Activated CD8-positive, alpha-beta T cell treated with anti-CD3 and anti-CD28 coated beads for 36 hours (primary cell): ENCODE measurements at places on chromosomes 12 and 14. TPM values are rescaled to one million over a fixed set of nuclear protein-coding genes. Genes with fewer than 3 reads are reported as not detected.

GRCh38 chr12:103737881-103738280 is 103.2 kb downstream of the NT5DC3 start:
- DNase-seq, result no peak

TMEM233 gene
- total RNA-seq, result not detected

HOXC9 gene
- total RNA-seq, result not detected

ASB2 gene
- 11.7 TPM for total RNA-seq

- no peak for DNase-seq
Measured at GRCh38 chr12:93170928-93171327, 206.8 kb upstream of the NUDT4 start.

DNA sequence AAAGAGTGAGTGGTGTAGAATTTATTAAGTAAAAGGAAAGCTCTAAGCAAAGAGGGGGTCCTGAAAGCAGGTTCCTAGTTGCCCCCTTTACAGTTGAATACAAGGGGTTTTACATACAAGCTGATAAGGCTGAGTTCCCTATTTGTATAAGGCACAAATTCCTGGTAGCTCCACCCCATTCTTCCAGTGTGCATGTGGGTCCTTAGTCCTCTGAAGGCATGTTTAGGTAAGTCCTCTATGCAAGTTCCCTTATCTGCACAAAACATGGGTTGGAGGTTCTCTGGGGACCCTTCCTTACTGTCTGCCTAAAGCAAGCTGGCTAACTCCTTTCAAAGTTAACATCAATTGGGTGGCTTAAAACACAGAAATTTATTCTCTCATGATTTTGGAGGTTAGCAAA is 2.9 kb upstream of the FAR2 start:
- DNase-seq, result no peak

ACSM4 gene
- not detected for total RNA-seq

DNA sequence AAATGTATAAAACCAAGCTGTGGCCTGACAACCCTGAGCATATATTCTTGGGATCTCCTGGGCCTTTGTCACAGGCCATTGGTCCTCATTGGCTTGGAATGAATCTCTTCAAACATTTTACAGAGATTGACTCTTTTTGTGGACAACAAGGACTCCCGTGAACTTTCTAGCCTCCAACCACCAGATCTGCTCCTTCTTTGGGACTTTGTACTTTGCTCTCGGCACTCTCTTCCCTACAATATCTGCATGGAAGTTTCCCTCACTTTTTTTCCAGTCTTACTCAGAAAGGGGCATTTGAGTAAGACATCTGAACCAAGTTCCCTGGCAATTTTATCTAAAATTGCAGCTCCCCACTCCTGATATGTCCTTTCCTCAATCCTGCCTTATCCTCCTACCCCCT is 158.8 kb downstream of the PHLDA1 start:
- no peak for DNase-seq

DDX55 gene
- 51.7 TPM for total RNA-seq

- DNase-seq, result peak; percentile 24
Measured at GRCh38 chr12:105083551-105084105, 630 bp downstream of the ALDH1L2 start.

ADAMTS20 gene
- total RNA-seq, result not detected

DNA sequence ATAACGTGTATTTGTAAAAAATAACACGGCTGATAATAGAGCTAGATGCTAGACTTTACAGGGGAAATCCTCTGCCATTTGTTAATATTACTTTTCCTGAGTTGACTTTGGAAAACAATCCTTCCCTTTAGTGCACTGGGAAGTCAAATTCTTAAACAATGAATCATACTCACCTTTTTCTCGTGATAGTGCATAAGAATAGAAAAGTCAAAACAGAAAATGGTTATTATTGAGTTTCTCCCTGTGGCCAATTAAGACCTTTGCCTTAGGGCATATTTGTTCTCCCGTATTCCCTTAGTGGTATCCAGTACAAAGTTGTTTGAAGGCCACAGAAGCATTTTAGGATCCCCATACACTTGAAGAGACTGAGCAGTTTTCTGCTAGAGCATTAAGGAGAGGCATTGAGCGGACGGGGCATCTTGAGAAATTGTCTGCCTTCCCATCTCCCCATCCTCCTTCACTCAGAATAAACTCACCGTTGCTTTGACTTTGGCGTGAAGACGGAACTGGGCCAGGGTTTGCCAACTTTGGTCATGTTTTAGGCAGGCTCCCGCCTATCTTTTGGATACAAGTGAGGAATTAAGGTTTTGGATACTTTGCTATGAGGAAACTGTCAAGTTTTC is 171.3 kb downstream of the TMTC2 start:
- DNase-seq, result no peak

KERA gene
- not detected for total RNA-seq

GMPR2 gene
- total RNA-seq, result 45.6 TPM

TRAFD1 gene
- 34.6 TPM for total RNA-seq

- DNase-seq, result no peak
Measured at GRCh38 chr12:28248555-28249145, 58.4 kb downstream of the CCDC91 start.

- peak; percentile 37 for DNase-seq
Measured at GRCh38 chr14:74502236-74503019, 8.9 kb downstream of the ISCA2 start.

INSM2 gene
- total RNA-seq, result not detected

- no peak for DNase-seq
Measured at GRCh38 chr14:44297437-44297836, 209.6 kb downstream of the FSCB start.

- DNase-seq, result no peak
Measured at GRCh38 chr14:80055226-80055625, 156.1 kb downstream of the DIO2 start.

DNA sequence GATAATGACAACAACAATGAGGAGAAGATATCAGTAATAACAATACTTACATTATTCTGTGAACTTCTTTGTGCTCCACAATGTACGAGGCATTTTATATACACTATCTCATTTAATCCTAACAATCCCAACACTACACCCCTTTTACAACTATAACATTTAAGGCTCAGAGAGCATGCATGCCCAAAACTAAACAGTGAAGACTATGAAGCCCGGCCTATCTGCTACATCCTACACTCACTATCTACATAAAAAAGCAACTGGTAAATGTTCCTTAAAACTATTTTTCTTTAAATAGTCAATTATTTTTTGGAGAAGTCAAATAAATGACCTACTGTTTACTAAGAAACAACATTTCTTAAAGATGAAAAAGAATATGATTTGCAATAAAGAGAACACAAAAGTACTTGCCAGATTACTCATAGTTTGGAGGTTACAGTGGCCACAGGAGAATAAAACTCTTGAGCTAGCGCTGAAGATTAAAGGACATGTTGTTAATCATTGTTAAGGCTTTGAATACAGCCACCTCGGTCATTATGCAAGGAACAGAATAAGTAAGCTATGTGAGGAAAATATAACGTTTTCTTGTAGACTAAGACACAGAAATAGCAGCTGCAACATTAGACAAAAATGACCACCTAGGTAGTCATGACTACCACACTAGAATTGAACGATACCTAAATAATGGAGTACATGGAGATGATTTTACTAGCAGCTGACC is 56.7 kb downstream of the EPS8 start:
- no peak for DNase-seq

RASSF9 gene
- total RNA-seq, result not detected

ARF3 gene
- total RNA-seq, result 58.3 TPM

LRTM2 gene
- not detected for total RNA-seq

DNA sequence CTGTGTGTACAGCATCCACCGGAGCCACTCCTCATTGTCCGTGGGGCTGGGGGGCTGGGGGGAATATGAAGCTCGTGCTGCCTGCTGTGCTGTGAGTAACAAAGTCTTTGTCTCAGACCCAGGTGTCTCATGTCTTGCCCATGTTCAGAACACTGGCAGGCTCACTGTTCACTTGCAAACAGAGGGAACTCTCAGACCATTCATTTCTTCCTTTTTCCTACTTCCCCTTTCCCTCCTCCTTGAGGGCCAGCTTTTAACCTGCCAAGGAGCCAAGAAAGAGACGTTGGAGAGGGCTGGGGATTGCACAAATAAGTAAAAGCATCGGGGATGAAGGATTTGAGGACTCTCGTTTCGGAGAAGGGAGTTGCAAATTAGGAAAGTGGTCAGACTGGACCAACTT is 21.6 kb downstream of the GPR132 start:
- no peak for DNase-seq

GRCh38 chr14:100173353-100173752 is 13.9 kb upstream of the DEGS2 start:
- no peak for DNase-seq

YEATS4 gene
- 60.9 TPM for total RNA-seq

GRCh38 chr14:64816221-64816783 is 63.4 kb downstream of the SPTB start:
- no peak for DNase-seq

DNA sequence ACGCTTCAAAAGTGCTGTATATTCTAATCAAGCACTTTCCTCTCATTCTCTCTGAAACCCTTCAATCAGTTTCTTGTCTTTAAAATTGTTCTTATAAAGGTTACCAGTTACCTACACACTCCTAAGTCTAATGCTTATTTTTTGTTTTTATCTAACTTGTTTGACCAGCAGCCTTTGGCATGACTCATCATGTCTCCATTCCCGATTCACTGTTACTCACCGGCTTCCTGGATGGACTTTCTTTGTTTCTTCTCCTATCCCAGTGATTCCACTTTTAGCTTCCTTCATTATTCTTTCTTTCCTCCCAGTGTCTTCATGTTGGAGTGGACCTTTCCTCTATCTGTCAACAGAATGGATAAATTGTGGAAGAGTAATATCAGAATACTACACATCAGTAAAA is 368.6 kb upstream of the CCDC196 start:
- DNase-seq, result no peak

DNA sequence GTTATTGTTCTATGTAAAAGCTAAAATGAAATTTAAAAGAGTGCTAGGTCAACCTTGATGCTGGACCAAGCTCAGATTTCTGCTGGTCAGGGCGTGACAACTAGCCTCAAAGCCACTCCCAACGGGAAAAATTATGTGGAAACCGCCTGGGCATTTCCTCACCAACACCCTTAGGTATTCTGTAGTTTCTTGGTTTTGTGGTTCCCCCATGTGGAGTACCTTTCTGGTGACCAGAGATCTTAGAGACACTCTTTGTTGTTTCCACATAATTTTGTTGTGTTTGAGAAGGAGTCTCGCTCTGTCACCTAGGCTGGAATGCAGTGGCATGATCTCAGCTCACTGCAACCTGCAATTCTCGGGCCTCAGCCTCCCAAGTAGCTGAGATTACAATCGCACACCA is 119.9 kb downstream of the DENND5B start:
- no peak for DNase-seq

DNA sequence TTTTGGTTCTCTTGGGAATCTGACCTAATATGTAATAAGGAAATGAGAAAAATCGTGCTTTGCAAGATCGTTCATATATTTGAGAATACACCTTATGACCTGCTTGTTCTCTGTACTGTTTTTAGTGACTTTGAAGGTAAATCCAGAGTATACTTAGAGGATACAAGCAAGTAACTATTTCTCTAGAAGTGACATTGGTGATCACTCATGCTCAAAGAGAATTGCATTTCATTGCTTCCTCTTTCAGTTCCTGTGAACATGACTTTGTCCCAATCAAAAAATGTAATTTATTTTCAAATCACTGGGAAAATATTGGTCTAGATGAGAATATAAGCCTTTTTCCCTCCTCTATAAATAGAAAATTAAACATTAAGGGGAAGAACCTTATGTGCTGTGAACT is 2.7 kb downstream of the KTN1 start:
- DNase-seq, result no peak

CACNA1C gene
- 0.02 TPM for total RNA-seq

DNA sequence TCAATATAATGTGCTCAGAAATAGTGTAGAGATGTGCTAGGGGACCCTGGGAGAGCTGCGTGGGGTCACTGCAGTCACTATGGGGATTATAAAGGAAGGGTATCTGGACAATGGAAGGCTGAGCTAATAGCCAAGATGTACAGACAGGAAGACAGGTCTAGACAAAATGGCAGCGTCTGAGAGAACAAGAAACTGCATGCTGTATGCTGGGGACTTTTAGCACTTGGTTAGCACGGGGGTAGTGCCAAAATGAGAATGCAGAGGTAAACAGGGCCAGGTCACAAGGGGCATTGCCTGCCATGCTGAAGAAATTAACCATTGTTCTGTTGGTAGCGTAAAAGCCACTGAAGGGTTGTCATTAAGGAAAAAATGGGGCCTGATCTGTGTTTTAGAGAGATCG is 308.2 kb downstream of the EMP1 start:
- no peak for DNase-seq

SUPT16H gene
- total RNA-seq, result 171 TPM

- DNase-seq, result no peak
Measured at GRCh38 chr12:115109863-115110262, 425.9 kb upstream of the TBX3 start.

DNA sequence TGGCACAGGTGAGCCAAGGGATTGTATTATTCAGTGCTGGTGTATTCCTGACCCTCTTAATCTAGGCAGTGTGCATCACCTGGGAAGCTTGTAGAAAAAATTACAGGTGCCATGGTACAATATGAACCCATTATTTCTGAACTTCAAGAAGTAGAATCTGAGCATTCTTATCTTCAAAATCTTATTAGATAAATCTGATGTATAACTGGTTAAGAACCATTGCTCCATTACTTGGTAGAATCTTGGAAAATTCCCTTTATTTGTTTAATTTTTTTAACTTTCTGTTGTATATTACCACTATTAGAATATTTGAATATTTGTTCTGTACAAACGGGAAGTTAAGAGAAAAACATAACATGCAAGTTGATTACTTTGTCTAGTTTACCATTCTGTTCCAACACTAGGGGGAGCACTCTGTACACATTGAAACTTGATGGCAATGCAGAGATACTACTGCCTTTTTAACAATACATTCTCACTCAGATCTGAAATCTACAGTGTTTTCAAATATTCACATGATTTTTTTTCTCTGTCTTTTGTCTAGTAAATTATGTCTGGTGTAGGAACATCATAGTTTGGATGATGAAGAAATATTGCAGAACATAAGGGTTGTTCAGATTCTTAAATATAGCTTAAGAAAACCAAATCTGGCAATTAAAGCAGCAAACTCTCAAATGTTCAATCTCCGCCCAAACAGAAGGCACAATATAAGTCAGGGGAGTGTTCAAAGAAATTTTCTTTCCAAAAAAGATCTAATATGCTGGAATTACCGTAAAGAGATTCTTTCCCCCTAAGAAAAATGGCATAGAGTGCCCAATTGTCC is 196.6 kb downstream of the PCNX1 start:
- DNase-seq, result no peak

GRCh38 chr14:94655169-94655710 is 43.0 kb downstream of the SERPINA3 start:
- no peak for DNase-seq

DNA sequence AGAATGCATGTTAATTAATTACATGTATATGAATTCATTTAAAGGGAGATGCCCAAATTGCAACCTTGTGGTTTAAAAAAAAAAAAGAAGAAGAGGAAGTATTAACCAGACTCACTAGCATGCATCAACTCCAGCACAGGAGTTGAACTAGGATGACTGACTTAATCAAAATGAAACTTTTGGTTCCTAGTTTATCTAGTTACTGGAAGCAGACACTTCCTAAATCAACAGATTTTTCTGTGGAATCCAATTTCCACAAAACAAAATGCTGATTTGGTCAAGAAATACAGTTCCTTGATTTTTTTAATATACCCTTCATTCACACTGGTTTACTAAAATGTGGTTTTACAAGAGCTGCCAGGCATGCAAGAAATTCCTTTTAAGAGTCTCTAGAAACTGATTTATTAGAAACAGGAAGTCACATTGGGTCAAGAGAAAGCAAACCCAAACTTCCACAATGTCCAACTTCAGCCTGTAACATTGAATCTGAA is 41.6 kb downstream of the ITPR2 start:
- no peak for DNase-seq

PGF gene
- 0.27 TPM for total RNA-seq

- no peak for DNase-seq
Measured at GRCh38 chr14:94314890-94315289, 8.2 kb downstream of the SERPINA6 start.

GRCh38 chr14:104650981-104651875 is 38.2 kb upstream of the INF2 start:
- no peak for DNase-seq
